Natural killer cell (primary cell): ENCODE measurements at places on chromosomes 11 and 22.

GRCh38 chr11:125649465-125650166, 24.7 kb downstream of the CHEK1 start:
- DNase-seq, result no peak

- no peak for DNase-seq
Observed at GRCh38 chr11:70501051-70501901, 102.9 kb downstream of the CTTN start.

DNA sequence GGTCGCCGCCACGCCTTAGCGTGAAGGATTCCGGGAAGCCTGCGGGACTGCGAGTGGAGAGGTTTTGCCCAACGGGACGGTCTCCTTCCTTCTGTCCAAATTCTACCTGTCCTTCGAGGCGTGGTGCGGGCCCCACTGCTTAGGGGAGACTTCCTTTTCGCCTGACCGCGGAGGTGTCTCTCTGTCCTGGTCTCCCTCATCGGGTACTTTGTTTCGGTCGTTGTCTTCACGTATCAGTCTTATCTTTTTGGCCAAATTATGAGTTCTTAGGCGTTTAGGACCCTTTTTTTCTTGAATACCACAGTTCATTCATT, 388 bp downstream of the HINFP start:
- no peak for DNase-seq

GRCh38 chr11:73240190-73240781, 22.2 kb downstream of the P2RY2 start:
- no peak for DNase-seq
